ENCODE measurements at places on chromosomes 1 and 21. TPM values are rescaled to one million over a fixed set of nuclear protein-coding genes. Genes with fewer than 3 reads are reported as not detected.

Gene COL24A1
- total RNA-seq = 0.54 TPM

Gene SLC6A9
- total RNA-seq = not detected

Gene DNAJC28
- not detected for total RNA-seq

Gene TNFRSF4
- 14.3 TPM for total RNA-seq

Gene DCDC2B
- not detected for total RNA-seq

Measured in natural killer cell (primary cell).